Fibroblast of pulmonary artery (primary cell): ENCODE measurements at places on chromosomes 7 and 10.

- DNase-seq, result no peak
Measured at GRCh38 chr10:130042381-130042780, 68.2 kb downstream of the C10orf143 start.

- DNase-seq, result no peak
Measured at GRCh38 chr10:119331061-119331460, 123.7 kb downstream of the GRK5 start.

DNA sequence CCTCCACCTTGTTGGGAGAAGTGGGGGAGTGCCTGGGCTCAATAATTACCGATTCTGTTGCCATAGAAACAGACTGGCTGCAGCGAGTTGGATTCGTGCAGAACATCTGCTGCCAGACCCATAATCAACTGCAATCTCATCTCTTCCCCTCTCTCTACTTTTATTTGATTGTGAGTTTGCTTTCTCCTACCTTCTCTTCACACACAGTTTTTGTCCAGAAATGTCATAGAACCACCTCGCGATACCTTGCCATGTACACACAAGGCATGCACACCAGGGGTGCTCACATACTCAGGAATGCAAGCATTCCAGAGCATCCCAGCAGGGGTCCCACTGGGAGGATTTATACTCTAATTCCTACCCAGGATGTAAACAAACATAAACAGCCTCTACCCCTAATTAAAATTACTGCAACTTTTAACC is 262.2 kb upstream of the AOAH start:
- no peak for DNase-seq

DNA sequence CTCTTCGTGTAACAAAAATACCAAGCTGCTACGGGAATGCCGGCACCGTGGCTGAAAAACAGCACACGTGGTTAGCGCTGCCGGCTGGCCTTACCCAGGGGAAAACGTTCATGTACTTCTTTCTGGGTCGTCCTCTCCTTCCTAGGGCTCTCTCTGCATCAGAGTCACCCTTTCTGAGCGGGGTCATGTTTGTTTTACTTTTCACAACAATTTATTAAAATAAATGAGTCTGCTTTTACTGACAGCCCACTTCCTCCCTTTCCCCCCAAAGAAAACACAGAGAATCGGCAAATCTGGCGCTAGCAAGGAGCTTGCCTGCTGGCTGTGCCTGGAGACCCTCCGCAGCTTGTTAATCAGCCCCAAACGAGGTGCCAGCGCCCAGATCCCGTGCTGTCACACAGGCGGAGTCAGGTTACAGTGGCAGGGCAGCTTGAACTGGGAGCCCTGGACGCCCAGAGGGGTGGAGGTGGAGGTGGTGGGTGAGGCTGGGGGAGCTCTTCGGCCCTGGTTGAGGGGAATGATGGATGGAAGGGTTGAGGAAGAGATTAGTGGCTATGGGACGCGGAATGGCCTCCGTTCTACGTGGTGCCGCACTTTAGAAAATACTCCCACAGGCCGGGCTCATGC is 162.2 kb upstream of the TNS3 start:
- DNase-seq, result peak; percentile 31

- DNase-seq, result no peak
Measured at GRCh38 chr10:27359792-27360355, 119.3 kb upstream of the ACBD5 start.

DNA sequence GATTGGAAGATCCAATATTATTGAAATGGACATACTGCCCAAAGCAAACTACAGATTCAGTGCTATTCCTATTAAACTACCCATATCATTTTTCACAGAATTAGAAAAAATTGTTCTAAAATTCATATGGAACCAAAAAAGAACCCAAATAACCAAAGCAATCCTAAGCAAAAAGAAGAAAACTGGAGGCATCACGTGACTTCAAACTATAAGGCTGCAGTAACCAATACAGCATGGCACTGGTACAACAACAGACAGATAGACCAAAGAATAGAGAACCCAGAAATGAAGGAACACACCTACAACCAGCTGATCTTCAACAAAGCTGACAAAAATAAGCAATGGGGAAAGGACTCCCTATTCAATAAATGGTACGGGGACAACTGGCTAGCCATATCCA is 765.4 kb downstream of the SORCS3 start:
- DNase-seq, result no peak

- DNase-seq, result peak; percentile 65
Measured at GRCh38 chr7:22632674-22633073, 94.3 kb upstream of the IL6 start.

GRCh38 chr10:30750971-30751677 is 121.6 kb upstream of the LYZL2 start:
- no peak for DNase-seq

DNA sequence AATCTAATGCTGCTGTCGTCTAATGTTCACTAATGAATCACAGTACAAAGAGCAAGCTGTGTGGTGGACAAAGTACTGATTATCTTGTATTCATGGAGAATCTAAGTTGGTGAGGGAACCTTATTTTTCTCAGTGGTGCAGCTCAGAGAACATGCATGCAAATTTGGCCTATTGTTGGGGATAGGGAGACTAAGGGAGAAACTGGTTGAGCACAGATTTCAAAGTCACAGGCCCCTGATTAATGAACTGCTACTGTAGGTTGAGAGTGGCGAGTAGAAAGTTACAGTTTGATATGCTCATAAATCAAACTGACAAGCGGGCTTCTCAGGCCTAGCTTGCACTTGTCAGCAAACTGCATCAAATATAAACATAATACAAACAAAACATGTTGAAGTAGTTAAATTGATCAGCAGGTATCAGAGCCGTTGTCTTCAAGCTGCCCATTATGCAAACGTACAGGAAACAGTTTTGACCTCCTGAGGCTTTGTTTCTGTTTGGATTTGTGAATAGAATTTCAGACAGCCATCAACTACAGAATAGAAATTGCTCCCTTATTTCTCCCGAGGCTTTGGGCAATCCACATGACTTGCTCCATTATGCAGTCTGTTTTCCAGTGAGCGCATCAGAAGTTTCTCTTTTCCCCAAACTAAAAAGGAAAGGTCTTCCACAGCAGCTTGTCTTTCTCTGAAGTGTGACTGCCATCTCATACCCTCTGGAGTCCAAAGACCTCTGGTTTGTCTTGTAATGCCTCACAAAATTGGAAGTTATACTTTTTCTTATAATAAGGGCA is 215.8 kb downstream of the FOXP2 start:
- no peak for DNase-seq

DNA sequence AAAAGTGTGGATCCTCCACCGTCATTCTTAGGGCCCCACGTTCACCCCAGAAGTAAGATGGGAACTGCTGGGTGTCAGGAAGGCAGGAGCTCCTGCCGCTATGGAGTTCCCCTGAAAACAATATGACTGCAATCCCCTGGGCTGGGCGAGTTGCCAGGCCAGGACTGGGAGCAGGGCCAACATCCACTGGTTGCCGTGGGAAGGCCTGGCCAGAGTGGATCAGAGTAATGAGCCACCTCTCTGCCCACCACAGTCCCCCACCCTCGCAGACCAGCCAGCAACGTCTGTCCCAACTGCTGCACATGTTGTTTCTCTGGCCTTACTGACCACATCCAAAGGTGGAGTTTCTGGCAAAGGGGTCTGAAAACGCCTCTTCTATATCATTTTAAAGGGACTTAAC is 86.6 kb downstream of the STRA8 start:
- peak; percentile 94 for DNase-seq

GRCh38 chr7:47378728-47379395 is 203.0 kb downstream of the TNS3 start:
- DNase-seq, result no peak

- DNase-seq, result no peak
Measured at GRCh38 chr10:31515819-31516402, 196.9 kb downstream of the ZEB1 start.

DNA sequence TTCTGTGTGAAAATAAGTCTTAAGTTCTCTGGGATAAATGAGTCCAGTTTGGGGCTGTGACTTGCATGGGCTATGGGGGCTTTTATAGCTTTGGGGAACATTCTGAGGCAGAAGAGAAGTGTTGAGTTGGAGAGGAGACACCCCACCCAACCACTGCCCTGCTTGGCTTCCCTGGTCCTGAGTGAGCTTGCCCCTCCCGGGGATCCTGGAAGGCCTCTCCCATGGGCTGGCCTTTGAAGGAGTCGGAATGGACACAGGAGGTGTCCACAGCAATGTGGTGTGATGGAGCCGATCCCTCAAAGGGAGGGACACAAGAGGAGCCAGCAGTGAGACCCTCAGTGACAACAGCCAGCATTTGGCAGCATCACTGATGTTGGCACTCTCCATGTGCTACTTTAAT is 89.8 kb downstream of the GLRX3 start:
- no peak for DNase-seq

- DNase-seq, result no peak
Measured at GRCh38 chr7:148447221-148447849, 143.2 kb upstream of the C7orf33 start.

GRCh38 chr10:79047584-79047874 is 21.2 kb upstream of the ZMIZ1 start:
- DNase-seq, result no peak

GRCh38 chr10:113148901-113149300 is 198.9 kb downstream of the TCF7L2 start:
- no peak for DNase-seq

- peak; percentile 81 for DNase-seq
Measured at GRCh38 chr10:102004376-102004775, 51.6 kb downstream of the ARMH3 start.

DNA sequence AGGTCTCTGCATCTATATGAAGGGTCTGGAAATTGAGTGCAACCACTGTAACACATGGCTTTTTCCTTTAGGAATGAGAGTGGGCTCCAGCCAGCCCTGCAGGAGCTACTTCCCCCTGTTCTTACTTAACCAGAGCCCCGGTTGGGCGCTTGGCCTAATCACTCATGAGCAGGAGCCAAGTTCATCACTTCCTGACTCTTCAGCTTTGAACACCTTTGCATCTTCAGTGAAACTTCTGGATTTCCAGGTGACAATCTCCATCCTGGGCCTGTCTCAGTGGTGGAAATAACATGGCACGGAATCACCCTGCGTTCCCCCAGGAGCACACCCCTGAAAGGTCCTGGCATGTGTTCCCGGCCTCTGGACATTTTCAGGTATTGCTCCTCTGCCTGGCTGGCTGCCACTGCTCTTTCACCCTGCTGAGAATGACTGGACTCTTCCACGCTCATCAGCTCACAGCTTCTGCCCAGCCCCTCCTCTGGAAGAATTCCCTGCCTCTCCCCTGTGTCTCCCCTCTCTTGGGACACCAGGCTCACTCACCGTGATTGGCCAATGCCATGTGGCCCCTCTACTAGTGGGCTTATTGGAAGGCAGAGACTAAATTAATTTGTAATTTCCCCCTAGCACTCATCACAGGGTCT is 229.1 kb upstream of the GRB10 start:
- no peak for DNase-seq

GRCh38 chr7:107048783-107049418 is 4.4 kb downstream of the PRKAR2B start:
- no peak for DNase-seq

GRCh38 chr7:157828881-157829280 is 492.1 kb downstream of the DNAJB6 start:
- no peak for DNase-seq

DNA sequence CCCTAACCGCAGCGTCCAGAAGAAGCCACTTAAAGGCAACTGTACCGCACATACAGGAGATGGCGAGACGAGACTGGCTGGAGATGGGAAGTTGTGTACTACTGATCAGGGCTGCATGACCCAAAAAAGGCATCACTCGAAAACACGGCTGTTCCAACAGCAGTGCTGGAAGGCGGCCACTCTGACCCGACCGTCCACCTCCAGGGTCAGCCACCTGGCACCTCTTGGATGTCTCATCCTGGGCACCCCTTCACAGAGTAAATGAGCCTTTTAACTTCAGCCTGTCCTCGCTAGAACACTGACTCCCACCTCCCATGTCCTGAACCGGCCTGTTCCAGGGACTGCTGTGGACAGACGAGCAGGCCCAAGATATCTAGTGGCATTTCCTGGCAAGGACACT is 180.7 kb downstream of the DIP2C start:
- DNase-seq, result no peak

DNA sequence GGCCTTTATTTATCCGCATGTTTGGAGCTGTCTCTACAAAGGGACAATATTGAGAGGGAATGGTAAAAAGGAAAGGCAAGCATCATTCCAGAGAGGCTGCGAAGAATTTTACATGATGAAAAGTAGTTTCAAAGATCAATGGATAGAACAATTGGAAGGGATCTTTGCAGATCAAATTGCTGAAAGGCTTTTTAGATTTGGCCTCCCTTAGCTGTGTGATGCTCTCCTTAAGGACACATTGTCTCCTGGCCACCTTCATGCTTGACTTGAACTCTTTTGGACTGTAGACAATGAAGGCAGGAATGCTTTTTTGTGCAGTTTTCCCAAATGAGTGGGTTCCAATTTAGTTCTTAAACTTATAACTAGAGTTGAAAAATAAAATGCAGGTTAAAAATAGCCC is 344.7 kb downstream of the ARL4A start:
- DNase-seq, result no peak

DNA sequence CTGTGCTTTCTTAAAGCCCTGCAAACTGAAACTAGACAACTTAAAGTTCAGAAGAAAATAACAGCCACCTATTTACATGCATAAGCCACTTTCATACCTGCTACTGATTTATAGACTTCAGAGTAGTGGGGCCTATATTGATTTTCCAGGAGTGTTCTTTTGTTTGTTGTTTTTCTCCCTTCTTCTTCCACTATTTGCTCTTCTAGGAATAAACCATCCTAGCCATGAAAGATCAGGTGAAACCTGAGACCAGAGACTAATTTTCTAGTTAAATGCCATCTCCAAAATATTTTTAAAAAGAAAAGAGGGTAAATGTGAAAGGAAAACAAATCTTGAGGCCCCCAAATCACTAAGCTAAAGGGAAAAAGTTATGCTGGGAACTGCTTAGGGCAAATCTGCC is 72.4 kb upstream of the C1GALT1 start:
- no peak for DNase-seq

DNA sequence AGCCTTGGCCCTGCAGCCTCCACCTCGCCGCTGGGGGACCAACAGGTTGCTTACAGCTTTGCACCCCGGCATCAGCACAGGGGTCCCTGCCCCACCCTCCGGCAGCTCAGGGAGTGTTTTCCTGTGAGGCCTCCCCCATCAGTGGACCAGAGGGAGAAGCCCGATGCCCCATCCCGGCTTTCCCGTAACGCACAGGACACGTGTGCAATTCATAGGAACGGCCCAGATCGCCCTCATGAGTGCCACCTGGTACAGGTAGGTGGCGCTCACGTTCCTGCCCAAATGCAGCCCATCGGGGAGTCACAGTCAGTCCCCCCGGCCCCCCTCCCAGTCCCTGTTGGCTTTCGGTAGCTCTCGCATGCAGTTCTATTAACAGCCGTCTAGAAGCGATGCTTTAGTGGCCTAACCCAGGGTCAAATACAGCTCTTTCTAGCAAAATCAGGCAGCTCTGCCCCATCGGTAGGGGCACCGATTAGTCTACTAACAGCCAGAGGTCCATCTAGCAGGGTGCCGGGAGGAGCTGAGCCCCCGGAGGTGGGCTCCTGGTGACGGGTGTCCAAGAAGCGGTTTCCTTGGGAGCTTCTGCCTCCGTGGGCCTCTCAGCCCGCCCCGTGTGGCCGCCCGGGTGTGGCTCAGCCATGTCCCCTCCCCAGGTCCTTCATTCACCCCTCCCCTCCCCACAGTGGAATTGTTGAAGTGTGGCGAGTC is 48.4 kb upstream of the GTF2IRD1 start:
- DNase-seq, result peak; percentile 10
